ENCODE measurements at places on chromosomes 1 and 21.
A peak's percentile ranks its signal among the peaks of the same experiment; 100 is the strongest.

GRCh38 chr1:236117710-236118109 is 24.6 kb upstream of the GPR137B start:
- DNase-seq: no peak

DNA sequence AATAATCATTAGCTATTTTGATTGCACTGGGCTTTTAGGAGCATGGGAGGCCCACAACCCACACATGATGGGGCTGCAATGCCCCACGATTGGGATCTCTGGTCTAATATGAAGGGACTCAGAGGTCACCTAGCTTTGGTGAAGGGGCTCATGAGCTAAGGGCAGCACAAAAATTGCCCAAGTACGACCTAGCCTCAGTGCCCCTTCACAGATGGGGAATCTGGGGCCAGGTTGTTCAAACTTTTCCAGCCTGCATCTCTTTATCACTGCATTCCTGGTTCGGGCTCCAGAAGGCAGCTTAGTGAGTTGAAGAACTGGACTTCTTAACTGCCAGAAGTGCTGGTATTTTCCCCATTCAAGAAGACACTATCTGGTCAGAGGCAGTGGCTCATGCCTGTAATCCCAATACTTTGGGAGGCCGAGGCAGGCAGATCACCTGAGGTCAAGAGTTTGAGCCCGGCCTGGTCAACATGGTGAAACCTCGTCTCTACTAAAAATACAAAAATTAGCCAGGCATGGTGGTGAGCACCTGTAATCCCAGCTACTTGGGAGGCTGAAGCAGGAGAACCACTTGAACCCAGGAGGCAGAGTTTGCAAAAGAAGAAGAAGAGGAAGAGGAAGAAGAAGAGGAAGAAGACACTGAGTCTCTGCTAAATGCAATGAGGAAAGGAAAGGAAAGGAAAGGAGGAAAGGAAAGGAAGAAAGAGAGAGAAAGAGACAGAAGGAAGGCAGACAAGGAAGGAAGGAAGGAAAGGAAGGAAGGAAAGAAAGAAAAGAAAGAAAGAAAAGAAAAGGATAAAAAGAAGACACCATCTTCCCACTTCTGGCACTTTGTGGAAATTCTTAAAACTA is 258.5 kb upstream of the IRF2BP2 start:
- DNase-seq: no peak

GRCh38 chr1:69862906-69863305 is 295.2 kb downstream of the LRRC7 start:
- DNase-seq: no peak

DNA sequence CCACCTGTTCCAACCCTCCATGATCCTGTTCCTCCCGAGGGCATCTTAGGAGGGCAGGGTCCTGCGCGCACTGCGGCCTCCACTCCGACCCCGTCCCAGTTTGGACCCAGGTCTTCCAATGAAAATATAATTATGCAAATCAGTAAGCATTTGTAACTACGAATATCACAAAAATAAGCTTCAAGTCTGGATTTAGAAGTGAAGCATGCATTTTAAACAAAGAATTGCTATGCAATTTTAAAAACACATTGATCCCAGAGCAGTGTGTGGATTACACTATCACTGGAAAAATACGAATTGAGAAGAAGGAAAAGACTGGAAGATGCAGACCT is 673 bp downstream of the PRMT2 start:
- DNase-seq: no peak

GRCh38 chr21:16028142-16028541 is 298.4 kb downstream of the USP25 start:
- no peak for DNase-seq

DNA sequence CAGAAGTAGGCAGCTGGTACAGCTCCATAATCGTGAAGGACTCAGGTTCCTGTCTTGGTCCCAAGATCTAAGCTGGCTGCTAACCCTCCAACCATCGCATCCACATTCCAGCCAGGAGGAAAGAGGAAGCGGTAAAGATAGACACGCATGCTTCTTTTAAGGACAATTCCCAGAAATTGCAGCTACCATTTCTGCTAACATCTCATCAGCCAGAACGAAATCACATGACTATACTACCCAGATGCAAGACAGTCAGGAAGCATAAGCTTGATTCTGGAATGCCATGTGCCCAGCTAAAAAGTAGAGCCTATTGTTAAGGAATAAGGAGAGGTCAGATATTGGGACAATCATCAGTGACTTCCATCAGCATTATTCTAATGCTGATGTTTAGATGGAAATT is 110.4 kb downstream of the EPHB2 start:
- DNase-seq: no peak

GRCh38 chr21:35048706-35049617 is at the start of gene RUNX1:
Gene RUNX1 (minus strand): TSS chr21:35049302.
- DNase-seq: peak; percentile 87

- DNase-seq: no peak
These were observed 21.6 kb upstream of the C1orf159 start for GRCh38 chr1:1137256-1138045.

DNA sequence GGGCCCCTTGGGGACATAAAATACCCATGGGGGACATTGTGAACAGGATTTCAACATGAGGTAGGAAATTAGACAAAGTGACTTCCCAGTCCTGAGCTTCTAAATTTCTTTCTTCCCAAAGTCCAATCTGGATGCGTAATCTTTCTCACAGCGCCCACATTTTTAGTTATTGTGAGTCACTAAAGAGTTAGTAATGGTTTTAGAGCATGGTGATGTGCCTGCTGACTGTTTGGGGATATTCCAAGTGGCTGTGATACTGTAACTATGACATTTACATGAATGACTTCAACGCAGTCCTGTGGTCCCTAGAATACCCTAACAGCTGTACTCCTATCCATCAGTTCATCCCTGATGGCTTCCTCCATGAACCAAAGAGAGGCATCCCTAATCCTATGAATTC is 224.0 kb upstream of the COA6 start:
- no peak for DNase-seq

- no peak for DNase-seq
These were observed 22.1 kb downstream of the RIPPLY3 start for GRCh38 chr21:37028570-37028969.

GRCh38 chr1:172566196-172566997 is 33.4 kb downstream of the SUCO start:
- no peak for DNase-seq

GRCh38 chr21:36255663-36256062 is 64.3 kb upstream of the MORC3 start:
- no peak for DNase-seq

DNA sequence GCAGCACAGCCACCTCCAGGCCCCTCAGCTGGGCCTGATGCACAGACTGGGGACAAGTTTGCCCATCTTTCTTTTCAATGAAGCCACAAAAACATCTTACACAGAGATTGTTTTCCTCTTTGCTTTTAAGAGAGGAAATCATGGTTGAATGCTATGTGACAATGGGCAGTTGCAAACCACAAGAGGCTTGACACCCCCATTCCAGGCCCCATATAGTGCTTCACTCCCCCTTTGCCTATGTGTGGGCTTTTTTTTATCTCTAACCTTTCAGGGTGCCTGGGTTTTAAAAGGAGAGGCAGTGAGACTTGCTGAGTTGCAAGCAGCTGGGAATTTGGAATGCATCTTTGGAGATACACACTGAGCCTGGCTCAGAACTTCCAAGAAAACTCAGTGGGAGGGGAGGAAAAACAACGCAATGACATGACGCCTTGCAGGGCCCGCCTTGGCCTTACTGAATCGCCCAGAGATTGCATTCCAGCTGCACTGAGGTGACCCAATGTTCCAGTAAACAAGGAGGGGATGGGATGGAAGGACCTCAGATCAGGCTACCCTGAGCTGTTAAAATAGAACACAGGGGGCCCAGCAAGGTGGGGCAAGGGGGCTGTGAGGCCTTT is 145.2 kb upstream of the ZNF648 start:
- DNase-seq: peak; percentile 19

DNA sequence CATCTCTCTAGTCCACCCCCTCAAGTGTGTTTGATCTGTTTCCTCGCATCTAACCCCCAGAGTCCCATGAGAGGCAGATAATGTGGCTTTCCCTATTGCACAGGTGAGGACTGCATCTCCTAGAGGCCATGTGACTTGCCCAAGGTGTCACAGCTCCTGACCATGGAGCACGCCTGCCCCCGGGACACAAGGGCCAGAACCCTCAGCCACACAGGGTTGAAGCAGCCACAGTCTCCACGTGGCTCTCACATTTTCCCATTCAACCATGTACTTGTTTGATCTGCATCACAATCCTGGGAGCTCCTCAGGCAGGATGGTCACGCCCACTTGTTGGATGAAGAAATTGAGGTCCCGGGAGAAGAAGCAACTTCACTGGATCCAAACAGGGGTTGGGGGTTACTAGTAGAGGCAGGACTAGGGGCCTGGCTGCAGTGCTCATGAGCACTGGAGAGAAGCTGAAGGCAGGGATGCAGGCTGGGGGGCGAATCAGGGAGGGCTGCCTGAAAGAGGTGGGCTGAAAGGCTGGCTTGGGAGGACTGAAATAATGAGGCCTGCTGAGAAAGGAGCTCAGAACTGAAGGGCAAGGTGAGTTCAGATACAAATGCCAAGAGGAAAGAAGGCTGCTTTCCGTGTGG is 207.9 kb downstream of the PTPRU start:
- no peak for DNase-seq

GRCh38 chr1:20390589-20391331 is 95.2 kb downstream of the CAMK2N1 start:
- no peak for DNase-seq

DNA sequence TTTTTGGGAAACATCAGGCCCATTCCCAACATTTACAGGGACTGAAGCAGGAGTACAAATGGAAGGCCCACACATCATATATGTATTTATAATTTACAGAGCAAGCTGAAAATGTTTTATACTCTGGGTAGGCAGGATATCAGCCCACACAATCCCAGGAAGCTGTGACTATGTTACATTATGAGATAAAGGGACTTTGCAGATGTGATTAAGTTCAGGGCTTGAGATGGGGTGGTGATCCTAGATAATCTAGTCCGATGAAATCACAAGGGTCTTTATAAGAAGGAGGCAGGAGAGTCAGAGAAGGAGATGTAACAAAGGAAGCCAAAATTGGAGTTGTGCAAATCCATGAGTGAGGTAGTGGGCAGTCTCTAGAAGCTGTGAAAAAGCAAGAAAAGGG is 160.5 kb downstream of the PDE4B start:
- no peak for DNase-seq

- no peak for DNase-seq
These were observed 5.2 kb downstream of the FCRL3 start for GRCh38 chr1:157695417-157695816.

- DNase-seq: no peak
These were observed 174.9 kb downstream of the PIGK start for GRCh38 chr1:77044133-77044849.

DNA sequence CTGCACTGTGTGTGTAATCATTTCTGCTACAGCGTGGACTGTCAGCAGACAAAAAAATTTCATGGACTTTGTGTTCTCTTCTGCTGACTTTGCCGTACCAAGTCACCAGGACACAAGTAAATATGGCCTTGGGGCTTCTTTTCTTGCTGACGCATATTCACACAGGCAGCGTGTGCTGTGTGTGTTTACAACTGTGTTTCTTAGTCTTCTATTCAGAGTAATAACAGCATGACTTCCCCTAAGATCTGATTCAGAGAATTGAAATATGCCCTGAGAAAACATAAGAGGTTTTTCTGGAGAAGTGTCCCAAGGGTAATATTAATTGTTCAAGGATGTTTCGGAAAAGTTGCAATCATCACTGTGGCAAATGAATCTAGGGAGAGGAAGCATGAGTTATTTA is 47.1 kb upstream of the DYNLT5 start:
- peak; percentile 14 for DNase-seq

DNA sequence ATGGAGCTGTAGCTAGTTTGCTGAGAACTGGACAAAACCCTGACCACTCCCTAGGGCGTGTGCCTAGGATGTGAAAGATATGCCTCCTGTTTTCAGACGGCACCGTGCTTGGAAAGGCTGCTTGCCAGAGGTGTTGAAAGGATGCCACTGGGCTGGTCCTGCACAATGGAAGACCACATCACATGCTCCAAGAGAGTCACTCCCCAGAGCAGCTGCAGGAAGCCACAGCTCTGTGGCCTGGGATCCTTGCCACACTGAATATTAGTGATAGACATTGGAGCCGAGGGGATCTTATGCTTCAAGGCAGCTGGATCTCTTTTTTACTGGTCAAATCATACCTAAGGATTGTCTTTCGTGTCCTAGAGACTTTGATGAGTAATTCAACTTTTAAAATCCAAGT is 6.6 kb upstream of the APP start:
- DNase-seq: peak; percentile 55

DNA sequence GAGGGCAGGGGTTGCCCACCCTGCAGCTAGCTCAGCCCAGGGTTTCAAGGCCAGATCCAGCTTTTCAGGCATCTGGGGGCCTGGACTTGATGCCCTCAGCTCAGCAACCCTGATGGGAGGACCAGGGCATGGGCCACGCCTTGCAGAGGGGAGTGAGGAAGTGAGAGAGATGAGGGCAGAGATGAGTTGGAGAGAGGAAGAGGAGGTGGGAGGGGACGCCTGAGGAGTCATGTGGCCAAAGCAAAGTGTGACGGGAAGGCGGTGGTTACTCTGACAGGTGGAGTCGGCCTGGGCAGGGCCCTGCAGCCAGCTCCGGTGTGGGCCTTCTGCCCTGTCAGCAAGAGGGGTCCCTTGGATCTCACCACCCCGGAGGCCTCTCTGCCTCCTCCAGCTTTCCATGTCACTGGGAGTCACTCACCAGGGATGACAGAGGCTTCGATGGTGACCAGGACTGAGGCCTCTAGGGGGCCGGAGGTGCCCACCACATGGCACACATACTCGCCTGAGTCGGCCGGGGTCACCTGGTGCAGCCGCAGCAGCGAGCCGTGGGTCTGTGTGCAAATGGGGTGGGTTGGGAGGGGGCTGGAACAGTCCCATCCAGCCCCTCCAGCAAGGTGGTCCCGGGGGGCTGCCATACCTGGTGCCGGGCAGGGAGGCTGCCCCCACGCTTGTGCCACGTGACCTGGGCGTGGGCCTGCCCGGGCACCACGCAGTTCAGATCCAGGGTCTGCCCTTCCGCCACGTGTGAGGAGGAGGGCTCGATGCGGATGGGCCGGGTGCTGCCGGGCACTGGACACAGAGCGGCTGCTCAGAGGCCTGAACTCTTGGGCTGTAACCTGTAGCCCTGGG is 40.4 kb downstream of the LDLRAD2 start:
- DNase-seq: no peak

DNA sequence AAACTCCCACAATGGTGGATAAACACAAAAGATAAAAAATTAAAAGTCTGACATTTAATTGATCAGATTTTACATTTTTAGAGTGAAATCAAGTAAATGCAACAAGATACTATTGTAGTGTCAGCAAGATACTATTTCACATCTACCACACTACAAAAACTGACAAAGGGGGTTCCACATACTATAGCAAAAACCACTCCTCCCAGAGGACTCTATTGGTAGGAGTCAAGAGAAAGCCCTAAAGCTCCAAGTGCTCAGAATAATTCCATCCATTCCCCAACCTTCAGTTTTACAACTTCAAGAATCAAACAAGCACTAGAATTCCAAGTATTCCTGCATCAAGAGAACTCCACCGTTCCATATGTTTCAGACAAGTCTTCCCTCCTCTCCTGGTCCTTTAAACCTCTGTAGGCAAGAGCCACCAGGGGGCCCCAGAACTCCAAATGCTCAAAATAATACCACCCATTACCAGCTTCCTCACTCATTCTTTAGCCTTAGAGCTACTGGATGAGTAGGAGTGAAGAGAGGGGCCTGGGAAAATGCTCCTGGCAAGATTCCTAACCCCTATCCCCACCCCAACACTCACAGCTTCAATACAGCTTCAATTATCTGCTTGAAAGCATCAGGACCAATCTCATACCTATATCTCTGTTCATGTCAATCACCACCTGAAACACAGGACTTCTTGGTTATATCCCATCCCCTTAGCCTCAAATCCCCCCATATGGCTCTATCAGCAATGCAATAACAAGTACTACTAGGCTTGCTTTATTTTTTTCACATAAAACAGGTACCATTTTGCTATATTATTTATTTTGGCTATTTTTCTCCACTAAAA is 9.9 kb downstream of the TOR1AIP2 start:
- DNase-seq: peak; percentile 46

Measured in pons (tissue), 1 donor.